ENCODE measurements at places on chromosomes 12 and 14. TPM values are rescaled to one million over a fixed set of nuclear protein-coding genes. Genes with fewer than 3 reads are reported as not detected.

The KRT4 gene
- not detected for total RNA-seq

The SLC6A13 gene
- total RNA-seq: 0.16 TPM

The OR6C2 gene
- not detected for total RNA-seq

- peak; percentile 90 for DNase-seq
- H3K4me1 ChIP-seq: peaks cover 100% of the 10 kb centered on the region
- H3K27me3 ChIP-seq: no peaks in the 10 kb centered on the region
- H3K36me3 ChIP-seq: peaks cover 28% of the 10 kb centered on the region
Measured at GRCh38 chr12:11765817-11766794, 116.6 kb downstream of the ETV6 start.

The TESPA1 gene
- 81.0 TPM for total RNA-seq

DNA sequence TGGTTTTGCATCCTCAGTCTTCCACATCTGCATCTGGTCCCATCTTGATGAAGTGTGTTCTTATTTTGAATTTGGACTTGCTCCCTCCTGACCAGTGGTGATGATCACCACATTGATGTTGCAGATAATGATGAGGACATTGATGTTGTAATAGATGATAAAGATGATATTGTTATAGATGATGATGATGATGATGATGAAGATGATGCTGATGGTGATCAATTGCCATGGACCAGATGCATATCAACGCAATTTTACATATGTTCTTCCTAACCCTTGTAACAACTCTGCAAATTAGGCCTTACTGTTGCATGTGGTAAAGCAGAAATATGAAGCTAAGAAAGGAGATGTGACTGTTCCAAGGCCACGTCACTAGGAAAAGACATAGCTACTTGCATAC is 380.3 kb upstream of the TBX3 start:
- H3K4me1 ChIP-seq: no peaks in the 10 kb centered on the region
- H3K27me3 ChIP-seq: no peaks in the 10 kb centered on the region
- DNase-seq: no peak
- no peak overlapping the region for H3K4me3 ChIP-seq
- no peak overlapping the region for H3K27ac ChIP-seq
- no peaks in the 10 kb centered on the region for H3K36me3 ChIP-seq

All from activated CD4-positive, alpha-beta T cell treated with anti-CD3 and anti-CD28 coated beads for 36 hours (primary cell).